ENCODE measurements at places on chromosomes 7 and 10.

DNA sequence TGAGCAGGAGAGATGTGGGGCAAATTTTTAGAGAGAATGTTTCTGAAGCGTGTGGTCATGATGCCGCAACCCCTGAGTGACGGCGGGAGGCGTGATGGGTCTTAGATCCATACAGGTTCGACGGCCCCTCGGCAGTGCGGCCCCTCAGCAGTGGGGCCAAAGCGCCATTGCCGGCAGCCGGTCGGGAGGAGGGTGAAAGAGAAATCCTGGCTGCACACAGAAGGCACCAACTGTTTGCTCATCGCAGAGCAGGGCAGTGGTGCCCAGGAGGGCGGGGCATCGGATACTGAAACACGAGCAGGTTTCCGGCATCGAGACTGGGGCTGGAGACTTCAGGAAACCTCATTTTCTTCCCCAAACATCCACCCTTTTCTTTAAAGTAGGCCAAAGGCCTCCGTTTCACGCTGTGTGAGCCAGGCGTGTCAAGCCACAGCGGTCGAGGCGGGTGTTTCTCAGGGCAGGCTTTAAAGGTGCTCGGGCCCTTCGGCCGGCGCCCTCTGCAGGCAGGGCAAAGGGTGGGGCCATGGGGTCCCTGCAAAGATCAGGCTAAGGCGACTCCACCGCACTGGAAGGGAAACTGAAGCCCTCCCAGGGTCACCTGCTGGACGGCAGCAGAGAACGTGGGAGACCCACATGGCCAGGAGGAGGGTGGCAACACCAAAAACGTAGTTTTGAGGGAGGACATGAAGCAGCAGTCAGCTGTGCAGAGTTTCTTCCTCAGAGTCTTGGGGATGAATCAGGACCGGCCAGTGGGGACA lies 42.0 kb upstream of the PPP2R2D start:
- DNase-seq, result no peak

DNA sequence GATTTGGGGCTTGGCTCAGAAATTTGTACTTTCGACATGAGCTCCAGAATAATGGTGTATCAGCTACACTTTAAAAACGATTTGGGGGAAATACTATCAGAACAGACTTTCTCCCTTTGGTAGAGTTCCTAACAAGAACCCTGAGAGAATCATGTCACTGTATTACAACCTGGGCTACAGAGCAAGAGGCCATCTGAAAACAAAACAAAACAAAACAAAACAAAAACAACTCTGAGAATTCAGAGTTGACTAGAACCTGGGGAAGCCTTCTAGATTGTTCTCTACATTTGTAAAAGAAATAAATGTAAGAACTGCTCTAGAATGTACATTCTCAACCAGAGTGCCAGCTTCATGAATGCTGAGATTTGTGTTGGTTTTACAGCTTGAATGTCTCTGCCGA lies 262.6 kb upstream of the SEMA3D start:
- DNase-seq, result no peak

- no peak for DNase-seq
Observed at GRCh38 chr10:114286921-114287320, 47.9 kb downstream of the VWA2 start.

DNA sequence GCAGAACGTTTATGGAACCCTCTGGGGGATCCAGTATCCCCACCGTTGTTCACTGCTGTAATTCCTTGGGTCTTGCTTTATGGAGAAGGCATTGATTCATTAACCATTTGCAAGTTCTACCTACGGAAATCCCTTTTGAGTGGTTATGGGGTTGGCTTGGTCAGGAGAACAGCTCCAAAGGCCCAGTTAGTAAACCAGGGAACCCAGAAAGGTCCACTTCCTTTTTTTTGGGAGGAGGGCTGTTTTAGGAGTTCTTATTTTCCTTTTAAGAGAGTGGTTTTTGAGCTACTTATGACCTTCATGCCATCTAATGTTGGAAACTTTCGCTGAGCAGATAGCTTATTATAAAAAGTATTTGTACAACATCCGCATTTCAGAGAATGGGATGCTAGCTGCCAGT lies 1.3 kb downstream of the POR start:
- no peak for DNase-seq

GRCh38 chr10:416091-416515 lies 273.4 kb downstream of the DIP2C start:
- peak; percentile 29 for DNase-seq

- DNase-seq, result no peak
Observed at GRCh38 chr10:131692176-131692575, 208.6 kb upstream of the PPP2R2D start.

GRCh38 chr10:50653142-50653541 lies 29.4 kb upstream of the SGMS1 start:
- peak; percentile 70 for DNase-seq

- no peak for DNase-seq
Observed at GRCh38 chr7:148674689-148675088, 24.0 kb upstream of the CUL1 start.

- DNase-seq, result peak; percentile 68
Observed at GRCh38 chr7:157668221-157668883, 331.5 kb downstream of the DNAJB6 start.

DNA sequence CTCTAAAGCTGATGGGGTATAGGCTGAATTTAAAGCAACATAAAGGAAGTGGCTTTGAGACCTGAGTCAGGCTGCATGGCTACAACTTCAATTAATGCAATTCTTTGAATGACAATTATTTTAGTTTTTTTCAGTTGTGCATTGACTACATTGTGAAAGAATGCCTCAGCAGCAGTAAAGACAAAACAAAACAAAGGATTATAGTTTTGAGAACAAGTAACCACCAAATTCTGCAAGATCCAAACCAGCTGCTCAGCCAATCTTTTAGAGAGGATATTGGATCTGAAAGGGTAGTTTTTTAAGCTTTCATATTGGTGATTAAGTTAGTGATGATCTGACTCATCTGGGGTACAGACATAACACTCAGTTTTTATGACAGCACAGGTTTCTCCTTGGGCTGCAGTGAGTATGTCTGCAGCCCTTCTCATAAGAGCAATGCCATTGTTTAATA lies 40.6 kb upstream of the ABCA13 start:
- DNase-seq, result no peak

GRCh38 chr7:157909370-157909769 lies 572.6 kb downstream of the DNAJB6 start:
- no peak for DNase-seq

- no peak for DNase-seq
Observed at GRCh38 chr10:119818889-119819270, 53.8 kb downstream of the MCMBP start.

GRCh38 chr10:117666166-117666565 lies 123.6 kb downstream of the EMX2 start:
- no peak for DNase-seq

DNA sequence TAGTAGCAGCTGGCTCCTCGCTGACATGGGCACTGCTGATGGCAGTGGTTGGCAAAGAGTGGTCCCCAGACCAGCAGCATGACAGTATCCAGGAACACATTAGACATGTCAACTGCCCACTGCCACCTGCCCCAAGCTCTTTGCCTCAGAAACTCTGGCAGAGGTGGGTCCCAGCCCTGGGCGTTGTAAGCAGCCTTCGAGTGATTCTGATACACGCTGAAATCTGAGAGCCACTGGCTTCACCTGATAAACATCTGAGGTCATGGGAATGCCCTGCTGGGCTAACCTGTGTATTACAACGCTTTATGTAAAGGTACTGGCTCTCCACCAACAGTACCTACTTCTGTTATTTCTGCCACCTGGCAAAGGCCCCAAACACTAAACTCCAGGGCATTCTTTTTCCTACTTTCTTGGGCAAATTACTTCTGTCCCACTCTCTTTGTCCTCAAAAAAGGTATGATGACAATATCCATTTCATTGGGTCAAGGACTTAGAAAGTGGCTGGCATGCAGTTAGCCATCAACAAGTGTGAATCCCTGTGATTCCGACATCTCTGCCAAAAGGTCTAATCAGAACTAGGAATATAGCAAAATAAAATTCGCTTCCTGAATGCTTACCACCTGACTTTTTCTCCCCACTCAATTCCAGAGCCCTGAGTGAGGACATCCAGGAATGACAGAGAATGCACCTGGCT lies 9.2 kb downstream of the SGMS1 start:
- DNase-seq, result peak; percentile 61

DNA sequence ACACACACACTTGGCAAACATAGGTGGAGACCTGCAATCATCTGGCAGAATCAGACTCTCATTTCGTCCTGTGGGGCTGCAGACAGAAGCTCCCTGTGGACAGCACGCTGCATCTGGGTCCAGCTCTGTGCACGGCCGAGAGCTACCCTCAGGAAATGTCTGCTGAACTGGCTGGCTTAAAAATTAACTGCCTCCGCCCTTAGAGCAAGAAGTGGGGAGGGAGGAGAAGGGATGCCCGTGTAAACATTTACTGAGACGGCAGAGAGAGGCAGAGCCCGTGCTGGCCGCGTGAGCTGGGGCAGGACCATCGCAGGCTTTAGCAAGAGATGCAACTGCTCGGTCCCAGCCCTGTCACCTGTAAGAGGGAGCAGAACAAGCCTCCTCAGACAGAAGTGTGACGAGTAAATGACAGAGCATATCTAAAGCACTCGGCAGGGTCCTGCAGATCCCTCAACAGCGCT lies 81.8 kb downstream of the TNS3 start:
- DNase-seq, result no peak

GRCh38 chr7:149005427-149006344 lies 22.6 kb downstream of the PDIA4 start:
- peak; percentile 85 for DNase-seq

GRCh38 chr10:91635401-91636400 lies 2.8 kb upstream of the PPP1R3C start:
- peak; percentile 30 for DNase-seq

- no peak for DNase-seq
Observed at GRCh38 chr7:44276571-44277221, 48.7 kb downstream of the CAMK2B start.

DNA sequence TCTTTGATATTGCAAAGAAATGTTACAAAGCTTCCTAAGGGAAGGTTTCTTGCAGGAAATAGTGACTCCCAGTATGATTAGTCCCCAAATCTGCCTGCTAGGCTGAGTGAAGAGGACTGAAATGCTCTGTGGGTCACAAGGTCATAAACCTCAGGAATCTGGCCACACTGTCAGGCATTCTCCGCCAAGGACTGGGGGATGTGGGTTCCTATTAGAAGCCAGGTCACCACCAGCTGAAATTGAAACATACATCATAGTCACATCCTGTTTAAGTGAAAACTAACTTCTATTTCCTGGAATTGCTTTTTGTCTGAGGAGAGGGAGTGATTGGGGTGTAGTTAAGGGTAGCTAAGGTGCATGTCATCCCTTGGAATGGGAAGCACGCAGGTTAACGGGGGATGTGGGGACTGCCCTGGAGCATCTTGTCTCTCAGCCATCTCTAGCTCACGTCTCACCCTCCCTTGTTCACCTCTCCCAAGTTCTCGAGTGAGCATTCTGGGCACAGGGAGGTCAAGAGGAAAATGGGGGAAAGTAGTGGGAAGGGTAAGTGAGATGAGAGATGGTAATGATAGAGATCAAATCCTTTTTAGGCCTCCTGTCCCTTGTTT lies 12.0 kb upstream of the GSAP start:
- no peak for DNase-seq

DNA sequence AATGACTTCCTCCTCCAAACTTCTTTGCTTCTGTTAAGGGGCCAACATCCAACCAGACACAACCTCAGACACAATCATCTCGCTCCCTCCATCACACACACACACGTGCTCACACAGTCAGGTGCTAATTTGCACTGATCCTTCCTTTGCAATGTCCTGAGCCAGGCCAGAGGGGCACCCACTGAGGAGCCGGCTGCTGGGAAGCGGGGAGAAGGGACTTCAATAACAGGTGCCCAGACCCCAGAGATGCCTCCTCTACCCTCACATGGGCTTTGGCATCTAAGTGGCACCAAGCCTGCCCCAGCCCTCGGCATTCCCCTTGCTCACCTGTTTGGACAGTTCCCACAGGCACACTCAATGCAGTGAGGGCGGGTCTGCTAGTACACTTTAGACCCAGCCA lies 34.2 kb upstream of the SVOPL start:
- no peak for DNase-seq

DNA sequence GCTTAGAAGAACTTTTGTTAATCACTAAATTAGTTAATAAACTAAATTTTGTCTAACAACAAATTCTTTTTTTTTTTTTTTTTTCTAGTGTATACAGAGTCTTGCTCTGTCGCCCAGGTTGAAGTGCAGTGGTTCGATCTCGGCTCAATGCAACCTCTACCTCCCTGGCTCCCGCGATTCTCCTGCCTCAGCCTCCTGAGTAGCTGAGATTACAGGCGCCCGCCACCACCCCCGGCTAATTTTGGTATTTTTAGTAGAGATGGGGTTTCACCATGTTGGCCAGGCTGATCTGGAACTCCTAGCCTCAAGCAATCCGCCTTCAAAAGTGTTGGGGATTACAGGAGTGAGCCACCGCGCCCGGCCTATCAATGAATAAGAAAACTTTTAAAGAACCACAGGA lies 1.1 kb upstream of the IQUB start:
- no peak for DNase-seq

DNA sequence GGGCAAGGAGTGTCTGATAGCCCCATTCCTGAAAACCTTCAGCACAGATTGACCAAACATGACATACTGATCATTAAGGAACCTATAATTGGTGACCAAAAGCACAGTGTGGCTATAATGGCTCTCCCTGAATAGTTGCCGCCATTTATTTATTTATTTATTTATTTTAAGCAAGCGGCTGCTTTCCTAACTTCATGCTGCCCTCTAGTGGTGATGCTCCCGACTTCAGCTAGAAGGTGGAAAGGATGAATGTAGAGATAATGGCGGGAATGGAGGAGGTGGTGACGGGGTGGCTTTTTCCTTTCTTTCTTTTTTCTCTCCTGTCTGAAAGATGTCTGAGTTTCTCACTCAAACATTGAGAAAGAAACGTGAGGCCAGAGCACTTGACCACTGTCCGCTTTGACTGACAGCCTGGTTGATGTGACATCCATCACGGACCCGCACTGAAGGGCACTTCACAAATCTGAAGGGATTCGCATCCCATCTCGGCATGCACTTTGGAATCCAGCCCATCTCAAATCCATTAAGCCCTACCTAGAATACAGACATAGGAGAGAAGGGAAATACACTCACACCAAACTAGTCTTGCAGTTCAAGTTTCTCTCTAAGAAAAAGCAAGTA lies 1090.1 kb downstream of the KCNMA1 start:
- DNase-seq, result peak; percentile 72

DNA sequence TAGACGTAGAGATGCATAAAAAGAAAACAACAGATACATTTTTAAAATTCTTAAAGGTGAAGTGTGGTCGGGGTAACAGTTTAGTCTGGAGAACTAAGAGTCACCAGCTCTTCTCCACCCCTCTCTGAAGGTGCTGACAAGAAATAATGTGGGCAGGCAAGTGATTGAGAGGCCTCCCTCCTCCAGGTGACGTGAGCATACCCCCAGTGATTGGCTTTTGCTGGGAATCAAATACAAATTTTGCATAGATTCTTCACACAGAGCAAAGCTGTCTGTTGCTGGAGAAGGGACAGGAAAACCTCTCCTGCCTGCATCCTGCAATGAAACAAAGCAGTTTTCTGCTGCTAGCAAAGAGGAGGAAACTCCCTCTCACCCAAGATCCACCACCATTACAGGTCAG lies 115.0 kb downstream of the DGKB start:
- DNase-seq, result no peak

GRCh38 chr10:7424919-7425318 lies 14.1 kb upstream of the SFMBT2 start:
- DNase-seq, result no peak

GRCh38 chr10:91883549-91884444 lies 25.5 kb downstream of the FGFBP3 start:
- DNase-seq, result no peak

GRCh38 chr10:88794731-88795130 lies 7.8 kb upstream of the LIPM start:
- DNase-seq, result no peak

- no peak for DNase-seq
Observed at GRCh38 chr10:114256822-114257221, 17.8 kb downstream of the VWA2 start.

GRCh38 chr10:79056736-79057391 lies 11.9 kb upstream of the ZMIZ1 start:
- DNase-seq, result no peak
